ENCODE measurements at places on chromosomes 6 and 20.

GRCh38 chr6:111980971-111981840 is 72.7 kb upstream of the CCN6 start:
- DNase-seq: peak; percentile 25

DNA sequence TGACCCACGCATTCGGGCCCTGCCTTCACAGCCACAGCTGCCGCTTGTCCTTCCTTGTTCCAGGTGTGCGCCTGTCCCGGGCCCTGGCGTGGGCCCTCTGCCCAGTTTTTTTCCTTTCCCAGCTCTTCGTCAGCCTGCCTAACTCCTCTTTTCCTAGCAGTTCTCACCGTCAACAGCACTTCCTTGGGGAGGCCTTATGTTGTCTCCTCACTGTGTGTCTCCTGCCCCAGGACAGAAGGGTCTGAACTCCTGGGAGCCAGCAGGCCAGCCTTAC is 71.8 kb downstream of the CDS2 start:
- no peak for DNase-seq

GRCh38 chr6:139133262-139134063 is 1.4 kb upstream of the HECA start:
- no peak for DNase-seq

DNA sequence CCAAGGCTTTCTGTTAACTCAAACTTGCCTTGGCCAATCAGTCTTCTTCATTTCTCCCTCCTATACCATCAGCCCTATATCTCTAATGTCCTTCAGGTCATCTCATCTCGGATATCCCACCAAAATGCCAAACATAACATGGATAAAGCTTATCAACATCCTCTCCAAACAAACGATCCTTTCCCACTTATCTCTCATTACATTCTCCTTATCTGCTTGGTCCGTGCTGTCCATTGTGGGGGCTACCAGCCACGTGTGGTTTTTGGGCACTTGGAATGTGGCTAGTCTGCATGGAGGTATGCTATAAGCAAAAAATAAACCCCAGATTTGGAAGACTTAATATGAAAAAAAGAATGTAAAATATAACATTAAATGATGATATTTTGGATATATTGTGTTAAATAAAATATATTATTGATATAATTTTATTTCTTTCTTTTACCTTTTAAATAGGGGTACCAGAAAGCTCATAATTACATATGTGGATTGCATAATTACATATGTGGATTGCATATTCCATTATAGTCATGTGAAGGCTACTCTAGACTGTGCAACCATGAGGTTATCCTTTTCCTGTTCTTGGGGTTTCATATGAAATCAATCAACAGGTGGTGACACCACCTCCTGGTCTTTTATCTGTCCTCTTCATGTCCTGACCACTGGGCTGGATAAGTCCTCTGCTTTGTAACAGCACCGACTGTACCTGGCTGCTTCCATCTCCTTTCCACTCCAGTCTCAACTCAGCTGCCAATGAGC is 123.0 kb downstream of the CD83 start:
- no peak for DNase-seq

DNA sequence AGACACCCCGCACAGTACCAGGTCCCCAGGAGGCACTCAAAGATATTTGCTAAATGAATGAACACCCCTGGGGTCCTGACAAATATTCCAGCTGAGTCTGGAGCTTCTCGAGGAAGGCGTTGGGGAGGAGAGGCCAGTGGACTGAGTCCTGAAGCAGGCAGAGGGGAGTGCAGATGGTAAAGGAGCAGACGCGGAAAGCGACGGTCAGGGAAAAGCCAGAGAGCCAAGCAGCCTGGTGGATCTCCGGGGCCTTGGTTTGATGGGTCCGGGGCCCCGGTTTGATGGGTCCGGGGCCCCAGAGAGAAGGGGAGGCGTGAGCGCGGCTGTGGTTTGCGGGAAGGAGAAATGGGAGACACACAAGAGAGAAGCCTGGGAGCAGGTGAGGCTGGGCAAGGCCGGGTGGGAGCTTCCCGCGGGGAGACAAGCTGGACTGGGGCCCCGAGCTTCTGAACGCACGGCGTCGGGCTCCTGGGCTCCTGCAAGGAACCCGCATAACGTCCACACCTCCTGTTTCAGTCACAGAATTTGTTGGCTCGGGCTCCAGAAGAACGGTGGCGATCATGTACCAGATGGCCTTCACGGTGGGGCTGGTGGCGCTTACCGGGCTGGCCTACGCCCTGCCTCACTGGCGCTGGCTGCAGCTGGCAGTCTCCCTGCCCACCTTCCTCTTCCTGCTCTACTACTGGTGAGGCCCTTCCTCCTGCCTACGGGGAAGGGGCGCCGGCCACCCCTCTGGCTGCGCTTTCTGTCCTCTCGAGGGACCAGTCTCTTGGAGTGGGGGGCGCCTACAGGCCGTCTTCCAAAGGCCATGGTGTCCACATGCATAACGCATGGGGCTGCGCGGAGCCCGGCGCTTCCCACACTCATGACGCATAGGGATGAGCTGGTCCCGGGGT is 12.1 kb downstream of the SLC22A1 start:
- DNase-seq: no peak

- DNase-seq: no peak
Observed at GRCh38 chr6:129590408-129591022, 119.5 kb downstream of the ARHGAP18 start.

- no peak for DNase-seq
Observed at GRCh38 chr6:128690063-128690462, 169.7 kb upstream of the PTPRK start.

DNA sequence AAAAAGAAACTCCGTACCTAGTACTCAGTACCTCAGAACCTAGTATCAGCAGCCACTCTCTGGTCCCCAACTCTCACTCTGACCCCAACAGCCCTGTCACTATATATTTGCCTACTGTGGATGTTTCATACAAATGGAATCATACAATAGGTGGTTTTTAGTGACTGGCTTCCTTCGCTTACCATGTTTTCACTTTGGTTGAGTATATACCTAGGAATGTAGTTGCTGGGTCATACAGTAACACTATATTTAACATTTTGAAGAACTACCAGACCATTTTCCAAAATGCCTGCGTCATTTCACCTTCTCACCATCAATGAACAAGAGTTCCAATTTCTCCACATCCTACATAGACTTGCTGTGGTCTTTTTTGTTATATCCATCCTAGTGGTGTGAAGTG is 283.2 kb downstream of the GMDS start:
- no peak for DNase-seq
